T-helper 9 cell (primary cell): ENCODE measurements at places on chromosomes 3 and 15.

GRCh38 chr15:55715355-55716076, 27.4 kb downstream of the PRTG start:
- no peak for DNase-seq

DNA sequence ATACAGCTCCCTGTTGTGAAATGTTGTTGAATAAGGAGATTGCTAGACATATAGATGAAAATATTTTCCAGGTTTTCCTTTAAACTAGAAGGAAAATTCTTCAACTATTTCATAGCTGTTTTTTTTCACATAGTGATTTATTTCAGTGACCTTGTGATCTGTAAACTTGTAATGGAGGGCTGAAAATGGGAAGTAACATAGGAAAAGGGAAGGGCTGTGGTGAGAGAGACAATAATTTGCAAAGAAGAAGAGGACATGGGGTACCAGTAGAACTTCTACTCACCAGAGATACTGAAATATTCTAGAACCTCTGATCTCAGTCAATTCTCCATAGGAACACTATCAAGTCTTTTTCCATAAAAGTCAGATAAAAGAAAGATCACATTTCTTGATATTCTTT, 60.4 kb downstream of the PLS1 start:
- no peak for DNase-seq

DNA sequence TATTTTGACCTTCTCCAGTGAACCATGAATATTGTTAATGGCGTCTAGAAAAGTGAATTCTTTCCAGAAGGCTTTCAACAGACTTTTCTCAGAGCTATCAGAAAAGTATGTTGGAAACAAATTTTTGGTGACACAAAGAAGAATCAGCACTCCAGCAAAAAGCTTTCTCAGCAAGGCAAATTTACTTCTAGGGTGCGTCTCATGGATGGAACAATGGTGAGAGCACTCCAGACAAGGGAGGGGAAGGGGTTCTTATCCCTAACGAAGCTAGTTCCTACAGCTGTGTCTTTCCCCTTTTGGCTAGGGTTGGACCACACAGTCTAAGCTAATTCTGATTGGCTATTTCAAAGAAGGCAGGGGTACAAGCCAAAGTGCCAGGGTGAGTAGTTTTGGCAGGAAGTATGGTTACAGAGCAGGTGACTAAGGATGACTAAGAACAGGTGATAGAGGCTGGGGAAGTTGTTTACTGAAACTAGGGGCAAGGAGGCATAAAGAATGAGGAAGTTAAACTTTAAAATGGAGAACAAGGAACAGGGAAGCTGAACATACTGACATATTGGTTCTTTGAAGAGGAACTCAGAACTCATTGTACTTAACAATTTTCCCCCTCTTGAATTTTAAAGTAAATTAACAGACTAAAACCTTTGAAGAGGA, 959.8 kb downstream of the NAALADL2 start:
- DNase-seq: no peak

GRCh38 chr15:81785679-81786078, 260.1 kb downstream of the MEX3B start:
- DNase-seq: no peak

GRCh38 chr3:134790065-134790464, 5.0 kb upstream of the EPHB1 start:
- no peak for DNase-seq

DNA sequence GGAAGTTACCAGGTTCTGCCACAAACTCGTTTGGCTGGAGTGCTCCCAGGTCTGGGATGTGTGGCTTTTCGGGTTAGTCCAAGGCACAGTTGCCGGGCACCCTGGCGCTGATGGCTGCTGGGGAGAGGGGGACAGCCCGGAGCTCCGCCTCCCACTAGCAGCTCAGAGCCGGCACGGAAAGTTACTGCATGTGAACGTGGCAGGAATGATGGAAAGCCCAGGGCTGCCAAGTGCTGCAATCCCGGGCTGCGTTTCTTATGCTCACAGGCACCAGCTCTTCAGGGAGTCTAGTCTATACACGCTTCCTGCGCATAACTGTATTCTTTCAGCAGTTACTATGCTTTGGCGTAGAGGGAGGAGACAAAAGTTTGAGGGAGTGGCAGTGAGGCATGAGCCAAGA, 141.8 kb upstream of the ICE2 start:
- no peak for DNase-seq

- DNase-seq: no peak
Measured at GRCh38 chr3:126883241-126883640, 99.7 kb upstream of the PLXNA1 start.

GRCh38 chr3:52399131-52399530, 45.8 kb downstream of the SEMA3G start:
- no peak for DNase-seq

DNA sequence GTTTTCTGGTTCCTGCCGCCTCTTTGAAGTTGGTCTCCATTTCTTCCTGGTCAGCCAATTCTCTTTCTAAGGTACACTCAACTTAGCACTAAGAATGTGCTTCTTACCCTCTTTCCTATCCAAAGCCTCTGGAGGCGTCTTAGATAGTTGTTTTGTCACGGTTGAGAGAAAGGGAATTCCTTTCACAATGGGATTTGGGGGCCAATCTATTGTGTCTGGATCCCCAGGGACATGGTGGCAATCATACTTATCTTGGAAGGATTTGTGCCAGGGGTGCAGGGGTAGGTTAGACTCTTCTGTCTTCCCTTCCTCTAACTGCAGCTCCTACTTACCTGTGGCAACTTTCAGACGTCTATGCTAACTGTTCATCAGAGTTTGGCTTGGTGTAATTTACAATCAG, 287.1 kb downstream of the SOX2 start:
- DNase-seq: no peak

GRCh38 chr3:123993818-123994217, 1.9 kb upstream of the ROPN1 start:
- DNase-seq: no peak

DNA sequence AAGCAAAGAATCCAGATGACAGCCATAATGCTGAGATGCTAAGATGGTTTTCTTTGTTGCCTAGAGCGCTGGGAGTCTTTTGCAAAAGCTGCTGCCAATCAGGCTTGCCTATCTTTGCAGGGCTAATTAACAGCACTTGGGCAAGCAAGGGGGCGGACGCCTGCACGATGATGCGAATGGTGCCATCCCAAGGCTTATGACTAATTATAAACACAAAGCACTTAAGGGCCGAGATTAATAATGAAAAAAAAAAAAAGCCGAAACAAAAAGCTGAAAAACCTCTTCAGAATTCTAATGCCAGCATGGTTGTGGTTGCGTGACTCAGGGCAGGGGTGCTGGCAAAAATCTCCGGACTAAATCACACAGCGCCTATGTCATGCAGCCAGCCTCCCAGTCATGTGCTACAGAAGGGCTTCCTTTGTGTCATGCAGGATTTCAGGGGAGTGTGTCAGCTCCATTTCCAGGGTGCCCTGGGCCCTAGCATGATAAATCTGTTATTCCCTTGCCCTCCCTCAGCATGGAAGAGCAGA, 185.0 kb upstream of the ANKRD28 start:
- no peak for DNase-seq

DNA sequence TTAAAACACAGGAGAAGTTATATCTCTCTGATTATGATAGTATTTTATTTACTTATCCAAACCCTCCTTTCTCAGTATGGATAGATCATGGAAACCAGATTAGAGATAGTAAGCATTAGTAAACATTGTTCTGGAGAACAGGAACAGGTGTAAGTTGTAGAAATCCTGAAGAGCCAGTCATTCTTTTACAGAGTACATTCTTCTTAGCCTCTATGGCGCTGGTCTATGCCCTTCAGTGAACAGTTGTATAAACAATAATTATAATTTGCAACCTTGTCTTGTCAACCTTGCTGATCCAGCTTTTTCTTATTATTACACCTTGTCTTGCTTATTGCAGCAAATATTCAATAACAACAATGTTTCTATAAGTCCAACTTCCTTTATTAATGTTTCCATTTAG, 47.4 kb downstream of the SLC15A2 start:
- DNase-seq: no peak

DNA sequence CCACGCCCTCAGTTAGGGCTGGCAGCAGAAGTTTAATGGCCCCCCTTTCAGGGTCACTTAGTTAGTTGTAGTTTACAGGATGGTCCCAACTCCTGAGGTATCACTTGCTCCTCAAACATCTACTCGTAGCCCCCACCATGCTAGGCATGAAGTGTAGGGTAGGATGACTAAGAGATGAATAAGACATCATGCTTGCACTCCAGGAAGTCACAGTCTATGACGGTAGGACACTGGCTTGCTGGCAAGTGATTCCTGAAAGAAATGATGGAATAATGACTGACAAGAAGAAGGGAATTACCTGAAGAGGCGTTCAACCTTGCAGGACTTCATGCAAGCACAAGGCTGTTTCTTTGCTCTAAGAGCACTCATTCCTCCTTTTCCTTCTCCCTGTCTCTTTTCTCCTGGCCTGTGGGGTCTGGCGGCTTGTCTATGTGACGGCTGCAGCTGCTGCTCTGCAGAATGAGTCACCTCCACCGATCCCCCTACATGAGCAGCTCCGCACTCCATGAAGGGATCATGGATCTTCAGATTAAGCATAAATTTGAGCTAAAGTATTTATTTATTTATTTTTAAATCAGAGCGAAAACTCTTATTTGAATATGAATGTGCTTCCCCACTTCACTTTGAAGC, 82.9 kb upstream of the BOC start:
- no peak for DNase-seq

GRCh38 chr3:122058294-122058693, 3.1 kb downstream of the CD86 start:
- DNase-seq: no peak

GRCh38 chr15:67685008-67685599, 140.2 kb upstream of the SKOR1 start:
- no peak for DNase-seq

DNA sequence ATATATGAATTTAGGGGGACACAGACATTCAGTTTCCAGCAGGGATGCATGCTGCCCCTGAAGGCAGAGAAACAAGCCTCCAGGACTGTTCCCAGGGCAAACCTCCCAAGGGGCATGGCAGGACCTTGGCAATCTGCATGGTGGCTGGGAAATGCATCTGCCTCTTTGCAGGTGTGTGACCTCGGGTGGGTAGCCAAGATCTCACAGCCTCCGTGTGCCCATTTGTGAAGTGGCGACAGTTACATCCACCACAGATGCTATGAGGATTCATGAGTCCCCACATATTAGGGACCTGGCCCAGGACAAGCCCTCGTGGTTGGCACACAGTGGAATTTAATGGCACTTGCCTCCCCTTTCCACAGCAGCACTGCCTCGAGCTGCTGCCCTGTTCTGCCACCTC, 29.9 kb downstream of the SLC28A1 start:
- no peak for DNase-seq

DNA sequence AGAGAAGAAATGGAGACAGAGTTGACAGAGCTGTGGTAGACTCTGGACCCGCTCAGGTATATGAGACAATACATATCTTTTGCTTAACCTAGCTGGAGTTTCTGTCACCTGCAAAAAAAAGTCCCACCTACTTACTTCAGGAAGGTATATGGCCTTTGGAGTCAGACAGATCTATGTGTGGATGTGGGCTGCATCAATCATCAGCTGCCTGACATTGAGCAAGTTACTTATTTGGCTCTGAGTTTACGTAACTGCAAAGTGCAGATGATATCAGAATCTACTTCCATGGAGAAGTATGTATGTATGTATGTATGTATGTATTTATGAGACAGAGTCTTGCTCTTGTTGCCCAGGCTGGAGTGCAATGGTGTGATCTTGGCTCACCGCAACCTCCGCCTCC, 124.3 kb downstream of the MYLK start:
- no peak for DNase-seq

DNA sequence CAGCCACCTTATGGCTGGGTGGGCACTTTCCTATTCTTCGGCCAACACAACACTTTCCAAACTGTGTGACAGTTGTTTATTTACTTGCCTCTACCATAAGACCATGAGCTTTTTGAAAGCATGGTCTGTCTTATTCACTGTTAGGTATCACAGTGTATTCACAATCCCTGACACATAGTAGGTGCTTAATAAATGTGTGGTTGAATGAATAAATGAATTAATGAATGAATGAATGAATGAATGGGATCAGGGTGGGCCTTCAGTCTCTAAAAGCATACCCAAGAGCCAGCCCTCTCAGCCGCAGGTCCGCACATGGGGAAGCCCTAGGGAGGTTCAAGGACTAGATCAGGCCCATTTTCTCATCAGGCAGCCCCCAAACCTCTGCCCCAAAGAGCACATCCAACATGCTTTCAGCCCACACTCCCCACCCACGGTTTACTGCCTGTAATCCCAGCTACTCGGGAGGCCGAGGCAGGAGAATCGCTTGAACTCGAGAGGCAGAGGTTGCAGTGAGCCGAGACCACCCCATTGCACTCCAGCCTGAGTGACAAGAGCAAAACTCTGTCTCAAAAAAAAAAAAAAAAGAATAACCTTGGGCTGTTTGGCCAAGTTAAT, 95.9 kb downstream of the LIPC start:
- DNase-seq: no peak

GRCh38 chr15:48190932-48191573, 412 bp upstream of the CTXN2 start:
- peak; percentile 1 for DNase-seq

DNA sequence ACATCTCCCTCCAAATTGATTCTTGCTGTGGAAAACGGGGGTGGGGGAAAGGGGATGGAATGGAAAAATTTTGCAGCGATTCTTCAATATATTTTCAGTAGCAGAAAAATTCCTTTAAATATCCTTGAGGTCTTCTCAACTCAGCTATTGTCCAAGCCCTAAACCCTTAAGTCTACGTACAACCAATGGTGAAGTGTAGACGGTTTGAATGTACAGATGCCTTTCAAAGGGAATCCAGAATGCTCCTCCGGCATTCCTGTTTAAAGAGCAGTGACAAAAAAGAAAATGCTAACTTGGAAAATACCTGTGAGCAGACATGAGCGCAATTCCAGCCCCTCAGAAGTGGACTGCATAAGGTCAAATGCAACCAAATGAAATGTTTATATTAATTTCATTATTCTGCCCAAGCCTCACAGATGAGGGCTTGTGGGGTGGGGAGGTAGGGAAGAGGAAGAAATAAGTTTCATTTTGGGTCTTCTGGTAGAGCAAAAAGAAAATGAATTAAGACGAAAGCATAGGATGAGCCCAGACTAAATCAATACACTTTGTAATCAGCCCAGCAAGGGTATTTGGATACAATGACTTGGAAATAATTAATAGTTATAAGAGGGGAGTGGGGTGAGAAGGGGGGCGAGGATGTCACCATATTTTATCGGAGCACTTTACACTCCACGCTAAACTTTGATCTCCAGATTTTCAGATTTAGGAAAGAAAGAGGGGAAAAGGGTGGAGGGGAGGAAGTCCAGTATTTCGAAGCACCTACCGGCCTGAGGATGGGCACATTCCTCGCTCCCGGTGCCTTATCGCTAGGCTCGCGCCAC, 2.7 kb downstream of the FOXP1 start:
- no peak for DNase-seq

GRCh38 chr3:101813817-101814440, 34.9 kb downstream of the NXPE3 start:
- no peak for DNase-seq

DNA sequence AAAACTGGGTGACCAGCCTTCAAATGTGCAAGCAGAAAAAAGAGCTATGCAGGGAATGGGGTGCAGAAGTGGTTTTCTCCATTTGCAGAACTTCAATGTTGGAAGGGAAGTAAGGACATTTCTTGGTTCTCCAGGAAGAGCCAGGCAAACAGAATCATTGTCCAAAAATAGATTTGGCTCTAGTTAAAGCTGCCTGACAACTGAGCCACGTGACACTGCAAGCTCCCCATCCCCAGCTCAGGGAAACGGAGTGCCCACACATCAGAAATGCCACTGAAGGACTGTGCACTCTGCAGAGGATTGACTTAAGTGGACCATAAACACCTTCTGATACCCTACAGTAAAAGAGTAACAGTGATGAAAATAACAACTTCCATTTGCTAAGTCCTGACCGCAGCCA, 195.6 kb upstream of the NSMCE3 start:
- DNase-seq: no peak
